ENCODE measurements at places on chromosomes 3 and 15.

- no peak for DNase-seq
Observed at GRCh38 chr3:23252122-23252521, 49.0 kb downstream of the UBE2E2 start.

DNA sequence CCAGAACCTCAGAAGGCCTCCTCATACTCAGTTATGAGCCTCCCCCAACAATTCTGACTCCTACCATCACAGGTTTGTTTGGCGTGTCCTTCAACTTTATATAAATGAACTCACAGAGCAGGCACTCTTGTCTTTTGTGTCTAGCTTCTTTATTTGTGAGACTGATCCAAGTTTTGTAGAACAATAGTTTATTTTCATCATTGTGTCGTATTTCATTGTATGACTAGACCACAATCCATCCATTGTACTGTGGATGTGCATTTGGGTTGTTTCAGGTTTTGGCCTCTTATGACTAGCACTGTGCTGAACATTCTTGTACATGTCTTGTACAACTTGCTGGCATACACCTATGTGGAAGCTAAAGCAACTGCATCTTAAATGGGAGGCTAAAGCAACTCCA, 292.8 kb upstream of the LYSMD4 start:
- DNase-seq: no peak

GRCh38 chr3:50173685-50174516, 17.5 kb upstream of the GNAT1 start:
- DNase-seq: no peak

- peak; percentile 2 for DNase-seq
Observed at GRCh38 chr3:106514431-106514830, 645.6 kb upstream of the CBLB start.

DNA sequence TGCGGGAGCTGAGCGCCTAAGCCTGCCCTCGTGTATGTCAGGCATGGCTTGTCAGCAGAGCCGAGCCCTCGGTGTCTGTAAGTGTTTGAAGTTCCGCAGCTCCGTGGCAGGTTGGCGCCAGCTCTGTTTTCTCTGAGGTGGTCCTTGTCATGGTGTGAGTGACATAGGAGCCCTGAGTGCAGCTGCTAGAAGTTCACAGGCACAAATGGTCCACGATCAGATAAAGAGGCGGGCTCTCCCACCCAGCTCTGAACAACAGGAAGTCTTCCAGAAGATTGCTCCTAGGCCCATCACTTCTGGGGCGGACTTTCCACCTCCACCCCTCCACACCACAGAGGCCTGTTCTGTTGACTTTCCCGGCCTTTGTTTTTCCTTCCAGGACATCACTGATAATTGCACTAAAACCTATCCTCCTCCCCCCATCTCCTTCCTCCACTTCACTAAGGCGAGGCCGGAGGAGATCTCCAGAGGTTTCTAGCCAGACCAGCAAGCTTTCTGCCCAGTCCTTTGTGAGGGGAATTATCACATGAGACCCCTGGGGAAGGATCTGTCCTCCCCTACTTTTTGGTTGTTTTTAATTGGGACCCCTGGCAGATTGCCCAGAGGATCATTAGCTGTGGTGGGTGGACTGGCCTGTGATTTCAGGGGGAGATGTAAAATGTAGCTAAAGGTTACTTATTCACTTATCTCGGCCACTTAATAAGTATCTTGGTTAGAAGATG, 19.9 kb downstream of the ITPR1 start:
- DNase-seq: no peak

DNA sequence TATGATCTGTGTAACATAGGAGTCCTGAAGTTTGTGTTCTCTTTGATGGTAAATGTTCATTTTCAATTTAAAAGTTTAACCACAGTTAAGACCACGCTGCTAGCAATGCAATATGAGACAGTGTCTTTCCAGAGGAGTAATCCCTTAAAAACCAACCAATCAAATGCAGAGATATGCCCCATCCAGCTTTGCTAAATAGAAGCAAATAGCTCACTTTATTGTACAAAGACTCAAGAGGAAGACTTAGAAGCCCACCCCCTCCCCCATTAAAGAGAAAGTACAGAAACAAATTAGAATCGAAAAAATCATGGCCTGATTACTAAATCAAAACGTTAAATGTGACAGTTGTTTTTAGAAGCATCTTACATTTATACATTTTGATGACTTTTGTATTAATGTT, 2.1 kb upstream of the ANP32A start:
- no peak for DNase-seq

- DNase-seq: no peak
Observed at GRCh38 chr3:118968111-118968510, 66.5 kb downstream of the IGSF11 start.

GRCh38 chr15:78841376-78841706, 30.1 kb upstream of the ADAMTS7 start:
- no peak for DNase-seq

- DNase-seq: no peak
Observed at GRCh38 chr3:137047240-137047639, 89.5 kb downstream of the IL20RB start.

- no peak for DNase-seq
Observed at GRCh38 chr3:152319831-152320617, 51.3 kb downstream of the MBNL1 start.

GRCh38 chr3:13045904-13046568, 27.2 kb downstream of the IQSEC1 start:
- peak; percentile 80 for DNase-seq

DNA sequence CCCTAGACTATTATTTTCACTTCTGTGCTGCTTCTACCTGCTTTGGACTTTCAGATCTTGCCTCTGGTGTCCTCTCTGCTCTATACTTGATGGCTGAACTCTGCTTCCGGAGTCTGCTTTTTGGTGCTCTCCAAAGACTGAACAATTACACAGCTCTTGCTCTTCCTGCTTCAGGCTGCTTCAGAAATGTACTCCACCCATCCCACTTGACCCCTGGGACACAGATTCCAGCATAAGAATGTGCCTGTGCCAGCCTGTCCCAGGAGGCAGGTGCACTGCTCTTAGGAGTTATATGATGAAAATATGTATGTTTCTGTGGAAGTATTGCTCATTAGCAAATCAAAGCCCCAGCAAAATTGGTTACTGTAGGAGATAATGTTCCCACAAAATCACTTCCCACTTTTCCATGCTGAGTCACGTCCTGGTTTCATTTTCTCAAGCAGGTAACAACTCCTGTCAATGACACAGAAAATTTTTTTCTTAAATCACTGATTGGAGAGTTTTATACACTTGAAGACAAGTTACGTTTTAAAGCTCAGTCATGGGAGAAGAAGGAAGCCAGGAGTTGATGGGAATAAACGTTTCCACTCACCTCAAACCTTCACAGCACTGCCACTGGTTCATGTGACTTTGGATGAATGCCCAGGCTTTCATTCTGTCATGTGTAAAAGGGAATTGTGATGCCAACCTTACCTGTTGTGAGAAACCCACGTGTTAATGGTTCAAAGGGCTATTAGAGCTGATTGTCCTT, 239.4 kb upstream of the ZPLD1 start:
- DNase-seq: no peak

- DNase-seq: peak; percentile 16
Observed at GRCh38 chr3:62201438-62202035, 171.8 kb downstream of the FEZF2 start.

- DNase-seq: no peak
Observed at GRCh38 chr15:73959012-73959581, 32.8 kb downstream of the LOXL1 start.

GRCh38 chr3:58008141-58009025, at the start of gene FLNB:
TSS of gene FLNB (plus strand) at chr3:58008422. CDS start at chr3:58008565, 143 bp downstream.
- peak; percentile 97 for DNase-seq

- no peak for DNase-seq
Observed at GRCh38 chr3:114221165-114221880, 16.1 kb downstream of the ZNF80 start.

DNA sequence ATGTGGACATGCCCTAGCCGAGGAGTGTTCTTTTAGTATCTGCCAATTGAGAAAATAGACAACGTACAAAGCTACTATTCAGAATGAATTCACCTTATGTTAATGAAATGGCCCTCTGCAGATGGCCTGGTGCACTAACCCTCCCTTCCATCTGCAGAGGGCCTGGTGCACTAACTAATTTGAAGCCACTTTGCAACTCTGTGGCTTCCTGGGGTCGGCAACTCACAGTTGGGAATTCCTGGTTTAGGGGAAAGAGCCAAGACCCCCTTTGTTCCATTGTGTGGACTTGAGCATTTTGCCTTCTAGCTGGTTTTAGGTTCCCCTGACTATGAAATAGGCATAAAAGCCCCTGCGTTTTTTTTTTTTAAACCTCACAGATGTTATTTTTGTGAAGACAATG, 204.3 kb upstream of the UBE3A start:
- DNase-seq: no peak

- DNase-seq: no peak
Observed at GRCh38 chr3:133991209-133991608, 38.5 kb downstream of the SLCO2A1 start.

GRCh38 chr3:123602325-123602724, 17.5 kb upstream of the HACD2 start:
- no peak for DNase-seq

All from GM19239 (cell line).